CD4-positive, CD25-positive, alpha-beta regulatory T cell (primary cell): ENCODE measurements at places on chromosomes 16 and 17.

DNA sequence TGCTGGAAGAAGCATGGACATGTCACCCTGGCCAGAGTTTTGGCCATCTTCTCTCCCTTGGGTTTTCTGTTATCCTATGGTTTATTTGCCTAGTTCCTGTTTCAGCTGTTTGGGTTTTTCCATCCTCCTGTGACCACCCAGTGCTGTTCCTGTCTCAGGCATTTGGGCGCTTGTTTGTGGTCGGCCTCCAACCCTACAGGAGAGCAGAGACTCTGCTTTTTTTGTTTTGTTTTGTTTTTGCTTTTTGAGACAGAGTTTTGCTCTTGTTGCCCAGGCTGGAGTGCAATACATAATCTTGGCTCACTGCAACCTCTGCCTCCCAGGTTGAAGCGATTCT, 3.3 kb upstream of the ZC3H7A start:
- no peak for DNase-seq

- DNase-seq = no peak
Measured at GRCh38 chr17:42675965-42676423, 800 bp downstream of the PLEKHH3 start.

DNA sequence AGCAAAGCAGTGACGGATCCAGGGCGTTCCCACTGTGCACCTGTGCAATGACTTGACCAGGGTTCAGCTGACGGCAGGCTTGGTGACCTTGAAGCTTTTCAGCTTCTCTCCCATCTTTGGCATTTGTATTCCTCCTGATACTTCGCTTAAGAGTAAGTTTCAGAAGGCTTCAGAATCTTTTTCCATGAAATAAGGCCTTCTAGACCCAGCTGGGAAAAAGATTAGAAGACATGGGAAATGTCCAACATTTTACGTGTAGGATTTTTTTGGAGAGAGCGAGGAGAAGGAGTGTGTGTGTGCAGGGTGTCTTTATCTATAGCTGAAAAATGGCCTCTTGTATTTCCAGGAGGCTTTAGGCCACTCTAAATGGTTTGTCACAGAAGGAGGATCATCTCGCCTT, 104.1 kb downstream of the BANP start:
- DNase-seq = no peak

DNA sequence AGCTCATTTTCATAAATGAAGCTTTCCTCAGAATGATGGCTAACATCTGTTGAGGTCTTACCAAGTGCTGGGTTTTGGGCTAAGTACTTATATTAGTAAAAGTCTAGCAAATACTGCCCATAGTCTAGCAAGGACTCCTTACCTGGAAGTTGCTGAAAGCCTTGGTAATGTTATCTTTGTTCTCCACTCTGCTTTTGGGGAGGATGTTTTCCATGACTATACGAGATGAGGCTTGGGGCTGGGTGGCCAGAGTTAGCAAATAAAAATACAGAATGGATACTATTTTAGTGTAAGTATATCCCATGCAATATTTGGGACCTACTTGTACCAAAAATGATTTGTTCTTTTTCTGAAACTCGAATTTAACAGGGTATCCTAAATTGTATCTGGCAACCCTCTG, 7.7 kb downstream of the CCL18 start:
- DNase-seq = no peak

GRCh38 chr16:86725401-86725800, 147.1 kb downstream of the FOXL1 start:
- no peak for DNase-seq

GRCh38 chr17:41555105-41555887, 16.6 kb downstream of the KRT9 start:
- no peak for DNase-seq

DNA sequence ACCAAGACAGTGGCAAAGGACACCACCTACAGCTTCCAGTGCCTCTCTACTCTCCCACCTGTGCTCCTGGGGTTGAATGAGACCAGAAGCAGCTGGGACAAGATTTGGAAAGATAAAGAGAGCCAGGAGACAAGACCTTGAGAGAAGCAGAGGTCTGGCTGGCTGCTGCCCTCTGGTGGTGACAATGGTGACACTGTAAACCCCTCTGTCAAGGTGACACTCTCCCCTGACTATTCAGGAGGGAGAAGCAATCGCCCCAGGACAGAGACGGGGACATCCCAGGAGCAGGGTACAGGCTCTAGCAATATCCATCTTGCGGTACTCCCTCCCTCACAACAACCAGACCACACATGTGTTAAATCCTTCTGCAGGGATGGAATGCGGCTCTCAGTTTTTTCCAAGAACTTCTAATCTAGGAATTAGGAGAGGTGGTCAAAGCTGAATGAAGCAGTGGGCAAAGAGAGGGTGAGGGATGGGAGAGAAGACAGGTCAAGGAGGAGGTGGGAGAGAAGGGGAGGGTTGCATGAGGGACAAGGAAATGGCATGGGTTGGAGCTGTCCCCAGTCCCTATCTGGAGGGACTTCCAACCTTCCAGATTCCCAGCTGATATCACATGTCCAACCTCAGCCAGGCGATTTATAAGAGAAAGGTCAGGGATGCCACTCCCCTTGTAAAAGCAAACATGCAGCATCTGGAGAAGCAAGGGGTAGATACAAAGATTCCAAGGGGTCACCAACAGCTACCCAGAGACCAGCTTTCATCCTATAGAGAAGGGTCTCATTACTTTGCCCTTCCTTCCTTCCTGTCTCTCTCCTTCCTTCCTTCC, 2.9 kb downstream of the PHOSPHO1 start:
- peak; percentile 78 for DNase-seq

DNA sequence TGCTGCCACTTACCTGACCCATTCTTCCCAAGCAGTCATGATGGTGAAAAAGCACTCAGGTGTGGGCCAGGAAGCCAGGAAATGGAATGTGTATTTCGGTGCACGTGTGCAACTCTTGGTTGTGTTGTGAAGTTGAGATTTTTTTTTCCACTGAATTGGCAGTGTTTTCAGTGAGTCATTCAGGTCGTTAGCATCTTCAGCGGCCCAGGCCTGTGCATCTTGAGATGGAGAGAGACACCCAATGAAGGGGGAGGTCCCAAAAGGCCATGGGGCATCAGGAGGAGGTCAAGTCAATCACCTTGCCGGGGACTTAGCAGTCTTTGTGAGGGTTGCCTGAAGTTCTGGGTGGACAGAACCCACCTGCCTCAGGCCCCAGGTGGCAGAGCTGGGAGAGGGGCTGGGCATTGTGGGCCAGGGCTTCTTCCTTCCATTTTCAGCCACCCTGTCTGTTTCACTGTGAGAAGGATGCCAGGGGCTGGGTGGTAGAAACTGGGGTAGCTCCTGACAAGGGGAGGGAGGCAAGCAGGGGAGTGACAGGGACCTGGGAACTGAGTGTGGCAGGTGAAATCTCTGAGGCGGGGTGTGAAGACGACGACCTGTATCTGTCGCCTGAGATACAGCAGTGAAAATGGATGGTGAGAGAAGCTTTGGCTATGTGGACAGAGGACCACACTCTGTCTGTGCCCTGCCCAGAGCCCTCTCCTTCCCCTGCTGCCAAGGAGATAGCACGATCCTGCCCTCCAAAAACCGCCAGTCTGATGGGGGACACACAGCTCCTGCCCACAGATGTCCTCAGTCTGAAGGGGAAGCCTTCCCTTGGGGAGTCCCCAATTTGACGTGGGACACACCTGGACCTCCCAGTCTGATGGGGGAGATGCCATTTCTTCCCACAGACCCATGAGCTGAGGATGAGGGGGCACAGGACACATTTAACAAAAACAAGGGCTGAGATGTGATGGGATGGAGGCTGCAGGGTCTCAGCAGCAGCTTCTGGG, 11.9 kb downstream of the TBKBP1 start:
- DNase-seq = no peak

GRCh38 chr16:85431431-85432124, 181.5 kb upstream of the GSE1 start:
- DNase-seq = no peak

DNA sequence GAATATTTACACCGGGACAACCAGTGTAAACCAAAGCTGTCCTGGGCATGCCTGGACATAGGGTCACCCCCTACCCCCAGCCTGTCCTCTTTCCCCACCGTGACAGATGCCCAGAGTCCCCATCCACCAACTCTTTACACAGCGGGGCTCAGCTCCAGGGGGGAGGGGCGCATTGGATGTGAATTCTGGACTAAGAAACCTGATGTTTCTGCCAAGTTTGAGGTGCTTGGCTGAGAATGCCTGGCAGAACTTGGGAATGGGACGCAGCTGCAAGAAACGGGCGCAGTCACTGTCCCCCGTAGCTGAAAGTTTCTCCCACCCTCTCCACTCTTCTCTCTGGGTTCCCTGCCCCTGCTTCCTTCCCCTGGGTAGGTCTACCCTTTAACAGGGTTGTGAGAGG, 68.0 kb upstream of the CDC42EP4 start:
- DNase-seq = no peak

DNA sequence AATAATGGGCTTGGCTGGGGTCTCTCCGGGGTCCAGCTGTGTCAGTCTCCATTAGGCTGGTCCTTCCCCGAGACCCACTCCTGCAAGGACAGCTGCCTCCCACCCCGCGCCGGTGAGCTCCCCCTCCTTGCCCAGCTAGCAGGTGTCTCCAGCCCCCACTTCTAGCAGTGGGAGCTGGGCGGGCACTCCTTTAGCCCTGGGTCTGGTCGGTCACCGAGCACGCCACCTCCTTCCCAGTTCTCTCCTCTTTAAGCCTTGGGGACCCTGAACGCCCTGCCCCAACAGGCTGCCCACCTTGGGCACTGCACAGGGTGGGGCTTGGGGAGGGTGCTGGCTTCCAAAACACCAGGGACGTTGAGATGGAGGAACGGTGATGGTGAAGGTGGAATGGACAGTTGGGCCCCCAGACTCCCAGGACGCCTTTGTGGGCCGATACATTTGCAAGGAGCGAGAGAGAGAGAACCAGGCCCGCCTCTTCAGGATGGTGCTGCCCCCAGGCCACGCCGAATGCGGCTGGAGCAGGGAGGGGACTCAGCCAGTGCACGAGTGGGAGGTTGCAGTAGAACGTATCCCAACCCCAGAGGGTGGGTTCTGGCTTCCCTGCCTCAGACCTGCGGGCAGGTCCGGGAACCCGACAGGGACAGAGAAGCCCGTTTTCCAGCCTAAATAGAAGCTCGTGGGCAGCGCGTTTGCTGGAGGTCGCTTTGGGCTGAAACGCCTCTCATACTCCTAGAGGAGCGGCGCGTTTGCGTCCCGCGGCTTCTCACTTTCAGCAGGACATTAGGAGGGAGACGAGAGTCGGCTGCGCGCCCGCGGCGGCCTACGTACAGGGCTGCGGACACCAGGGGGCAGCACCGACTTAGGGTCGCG, 10.7 kb downstream of the TBX2 start:
- peak; percentile 57 for DNase-seq

DNA sequence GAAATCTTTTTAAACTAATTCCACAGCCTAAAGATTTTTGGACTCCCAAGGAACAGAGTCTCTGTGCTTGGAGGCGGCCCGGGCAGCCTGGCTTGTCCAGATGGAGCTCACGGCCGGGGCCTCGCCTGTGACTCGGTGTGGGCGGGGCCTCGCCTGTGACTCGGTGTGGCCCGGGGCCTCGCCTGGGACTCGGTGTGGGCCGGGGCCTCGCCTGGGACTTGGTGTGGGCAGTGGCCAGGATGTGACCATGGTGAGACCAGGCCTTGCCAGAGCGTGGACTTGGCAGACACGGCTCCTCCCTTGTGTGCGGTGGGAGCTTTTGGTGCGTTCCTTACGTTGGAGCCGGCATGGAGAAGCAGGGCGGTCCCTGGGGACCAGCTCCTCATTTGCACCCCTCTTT, 92.3 kb downstream of the METRNL start:
- DNase-seq = no peak

GRCh38 chr16:87016046-87017035, 300.9 kb downstream of the C16orf95 start:
- DNase-seq = no peak
